ENCODE measurements at places on chromosomes 2 and 18.

- DNase-seq: no peak
These were observed 46.2 kb upstream of the TRIM43B start for GRCh38 chr2:95530734-95531133.

DNA sequence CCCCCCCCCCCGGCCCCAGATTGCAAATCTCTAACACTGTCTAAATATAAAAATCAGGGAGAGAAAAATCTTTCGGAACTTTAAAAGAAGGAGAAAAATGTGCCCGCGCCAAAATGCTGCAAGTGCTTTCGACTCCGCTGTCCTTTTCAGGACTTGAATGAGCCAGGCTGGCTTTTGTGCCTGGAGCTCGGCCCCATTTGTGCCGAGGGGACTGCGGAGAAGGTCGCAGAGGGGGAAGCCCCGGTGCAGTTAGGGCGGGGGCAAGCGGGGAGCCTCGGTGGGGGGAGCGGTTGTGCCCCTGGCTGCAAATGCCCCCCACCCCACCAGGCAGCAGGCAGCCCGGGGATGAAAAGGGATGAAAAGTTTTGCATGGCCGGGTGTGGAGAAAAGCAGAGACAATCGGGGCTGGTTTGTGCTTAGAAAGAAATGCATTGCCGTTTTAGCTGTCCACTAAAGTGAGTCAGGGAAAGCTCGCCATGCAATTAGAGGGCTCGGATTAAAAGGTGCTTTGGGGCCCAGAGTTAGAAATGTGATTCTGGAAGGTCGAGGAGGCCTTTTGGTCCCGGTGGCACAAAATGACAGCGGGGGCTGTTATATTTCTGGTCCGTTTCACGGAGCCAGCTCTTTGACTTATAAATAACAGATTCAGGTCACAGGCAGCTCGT is 1.6 kb downstream of the INHBB start:
- DNase-seq: no peak

- no peak for DNase-seq
These were observed 1.7 kb upstream of the PMAIP1 start for GRCh38 chr18:59898093-59898492.

GRCh38 chr2:85393836-85394235 is 16.3 kb downstream of the CAPG start:
- DNase-seq: no peak

DNA sequence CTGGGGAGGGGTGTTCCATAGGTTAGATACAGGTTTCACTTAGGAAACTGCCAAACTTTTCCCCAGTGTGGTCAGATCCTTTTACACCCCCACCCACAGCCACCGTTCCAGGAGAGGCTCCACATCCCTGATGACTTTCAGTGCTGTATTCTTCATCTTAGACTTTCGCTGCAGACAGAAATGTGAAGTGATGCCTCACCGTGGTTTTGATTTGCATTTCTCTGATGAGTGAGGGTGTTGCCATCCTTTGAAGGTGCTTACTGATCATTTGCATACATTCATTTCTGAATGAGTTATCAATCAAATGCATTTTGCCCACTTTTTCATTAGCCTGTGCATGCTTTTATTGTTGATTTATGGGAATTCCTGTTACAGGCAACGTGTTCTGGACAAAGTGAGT is 14.9 kb downstream of the COPS9 start:
- no peak for DNase-seq

GRCh38 chr18:36901277-36901701 is 72.4 kb downstream of the KIAA1328 start:
- DNase-seq: no peak

DNA sequence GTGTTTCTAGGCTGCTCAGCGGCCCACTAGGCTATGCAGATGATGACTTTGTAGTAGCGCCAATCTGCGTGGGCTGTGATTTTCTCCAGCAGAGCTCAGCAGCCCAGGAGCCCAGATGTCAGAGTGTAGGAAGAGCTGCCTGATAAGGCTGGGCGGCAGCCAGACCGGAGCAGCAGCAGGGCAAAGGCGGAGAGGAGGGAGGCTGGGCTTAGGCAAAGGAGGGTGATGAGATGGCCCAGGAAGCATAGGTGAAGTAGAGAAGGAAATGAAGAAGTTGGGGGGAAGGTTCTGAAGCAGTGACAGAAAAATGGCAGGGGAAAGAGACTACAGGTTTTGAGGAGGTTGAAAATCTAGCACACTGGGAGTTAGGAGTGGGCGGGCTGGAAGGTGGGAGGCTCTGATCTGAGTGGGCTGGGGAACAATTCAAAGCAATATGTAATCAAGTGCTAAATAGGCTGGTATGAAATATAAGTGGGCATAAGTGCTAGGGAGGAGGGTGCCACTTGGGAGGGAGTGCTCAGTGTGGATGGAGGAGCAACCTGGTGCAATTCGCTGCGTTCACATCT is 50.6 kb upstream of the STPG4 start:
- DNase-seq: no peak

- DNase-seq: no peak
These were observed 376.4 kb upstream of the ATP5MC3 start for GRCh38 chr2:175557810-175558377.

DNA sequence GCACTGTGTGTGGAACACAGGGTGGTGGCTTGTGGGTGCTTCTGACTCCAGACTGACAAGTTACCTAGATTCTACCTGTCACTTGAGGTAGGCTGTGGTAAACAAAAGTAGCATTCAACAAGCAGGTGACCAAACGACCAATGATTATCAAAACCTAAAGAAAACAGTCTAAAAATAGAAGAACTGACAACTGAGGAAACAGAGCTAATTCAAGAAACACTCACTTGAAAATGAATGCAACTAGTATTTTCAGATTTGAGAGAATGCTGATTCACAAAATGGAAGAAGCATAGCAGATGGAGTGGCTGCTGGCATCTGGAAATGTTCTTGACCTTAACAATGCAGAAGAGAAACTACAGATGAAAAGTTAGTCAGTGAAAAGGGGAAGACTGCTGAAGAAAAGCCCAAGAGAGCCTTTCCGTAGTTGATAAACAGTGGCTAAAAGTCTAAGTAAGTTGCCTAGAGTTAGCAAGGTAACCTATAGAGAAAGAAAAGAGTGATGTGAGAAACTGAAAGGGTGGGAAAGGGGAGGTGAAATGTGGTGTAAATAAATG is 170.4 kb downstream of the NCK2 start:
- no peak for DNase-seq

DNA sequence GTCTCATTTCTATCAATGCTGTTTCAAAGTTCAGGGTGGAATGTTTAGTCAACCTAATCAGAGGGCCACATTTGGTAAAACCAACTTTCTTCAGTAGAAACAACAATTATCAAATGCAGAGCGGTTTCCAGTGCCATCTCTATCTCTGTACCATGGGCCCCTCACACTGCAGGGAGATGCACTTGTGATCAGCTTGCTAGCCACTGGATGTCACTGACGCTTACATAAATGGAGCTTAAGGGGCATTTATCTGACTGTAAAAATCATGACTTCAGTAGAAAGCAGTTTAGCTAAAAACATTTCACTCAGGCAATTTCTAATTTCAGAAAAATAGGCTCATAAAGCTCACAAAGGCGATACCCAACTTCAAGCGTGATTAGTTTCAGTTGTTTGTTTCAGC is 678.0 kb downstream of the ZEB2 start:
- DNase-seq: no peak

DNA sequence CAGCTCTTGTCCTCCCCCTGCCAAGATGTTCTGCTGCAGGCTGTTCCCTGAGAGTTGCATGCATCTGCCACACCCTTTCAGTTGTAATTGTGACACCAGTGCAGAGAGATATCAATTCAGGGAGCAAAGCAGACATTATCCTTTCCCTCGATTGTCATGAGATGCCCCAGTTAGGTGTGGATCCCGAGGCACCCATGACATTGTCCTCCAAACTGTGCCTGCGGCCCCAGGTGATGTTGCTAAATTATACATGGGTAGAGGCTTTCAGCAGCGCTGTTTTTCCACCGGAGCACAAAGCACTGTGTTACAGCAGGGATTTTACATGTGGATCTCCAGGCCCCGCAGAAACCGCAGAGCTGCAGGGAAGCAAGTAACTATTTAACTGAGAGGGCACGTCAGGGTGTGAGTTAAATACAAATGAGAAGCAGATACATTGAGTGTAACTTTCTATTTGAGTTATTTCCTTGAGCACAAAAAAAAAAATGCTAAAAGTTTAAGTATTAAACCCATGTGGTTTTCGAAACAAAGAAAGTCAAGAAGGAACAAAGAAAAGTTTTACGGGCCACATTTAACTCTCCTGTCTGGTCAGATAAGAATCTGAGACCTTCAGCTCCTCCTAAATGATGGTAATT is 90.3 kb upstream of the BCL2L11 start:
- no peak for DNase-seq

GRCh38 chr18:36623681-36624190 is 205.1 kb downstream of the TPGS2 start:
- no peak for DNase-seq

- no peak for DNase-seq
These were observed 27.6 kb upstream of the NEMP2 start for GRCh38 chr2:190562121-190562520.

DNA sequence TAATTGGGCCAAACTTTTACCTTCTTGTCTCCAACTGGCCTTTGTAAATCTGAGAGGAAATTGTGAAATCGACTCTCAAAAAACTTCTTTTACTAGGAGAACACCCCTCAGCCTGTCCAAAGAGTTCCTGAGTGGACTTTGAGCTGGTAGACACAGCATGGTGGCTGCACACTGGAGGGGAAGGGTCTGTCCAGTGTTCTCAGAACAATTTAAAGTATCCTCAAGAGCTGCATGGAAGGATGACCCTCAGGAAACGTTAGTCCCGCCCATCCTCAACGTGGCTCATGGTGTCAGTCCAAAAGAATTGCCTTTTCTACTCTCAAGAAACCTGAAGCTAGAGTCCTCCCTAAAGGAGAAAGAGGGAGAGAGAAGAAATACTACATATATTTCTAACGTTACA is 182.7 kb downstream of the EPHA4 start:
- no peak for DNase-seq

- DNase-seq: no peak
These were observed 156.7 kb downstream of the ARHGAP28 start for GRCh38 chr18:6885992-6886796.

All from stimulated activated CD8-positive, alpha-beta memory T cell treated with anti-CD3 and anti-CD28 coated beads, Interleukin-12 subunit alpha, Interleukin-12 subunit beta, amount 100 ng/mL, for 1 hour (primary cell).